Calu3 (cell line): ENCODE measurements at places on chromosomes 5 and 9. TPM values are rescaled to one million over a fixed set of nuclear protein-coding genes. Genes with fewer than 3 reads are reported as not detected.

DNA sequence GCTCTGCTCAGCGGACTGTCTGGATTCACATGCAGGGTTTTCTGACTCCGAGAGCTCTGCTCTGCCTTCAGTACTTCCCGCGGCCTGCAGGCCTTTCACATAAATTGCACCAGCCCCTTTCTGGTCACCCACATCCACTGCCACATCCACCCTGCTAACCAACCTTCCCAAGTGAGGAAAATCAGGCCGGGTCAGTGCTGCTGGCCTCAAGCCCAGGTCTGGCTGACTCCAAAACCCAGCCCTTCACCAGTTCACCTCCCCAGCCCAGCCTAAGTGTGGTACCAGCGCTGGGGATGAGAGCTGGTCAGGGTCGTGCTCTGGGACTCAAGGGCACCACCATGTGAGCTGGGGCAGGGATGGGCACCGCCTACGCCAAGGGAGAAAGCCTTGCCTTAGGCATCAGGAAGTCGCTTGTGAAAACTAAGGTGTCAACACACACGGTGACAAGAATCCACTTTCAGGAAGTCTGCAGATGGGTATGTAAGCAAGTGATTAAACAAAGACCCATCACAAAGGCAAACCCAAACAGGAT lies 12.3 kb downstream of the LMAN2 start:
- peak; percentile 67 for DNase-seq

GRCh38 chr5:170139786-170140335 lies 34.2 kb downstream of the FOXI1 start:
- DNase-seq: no peak

DNA sequence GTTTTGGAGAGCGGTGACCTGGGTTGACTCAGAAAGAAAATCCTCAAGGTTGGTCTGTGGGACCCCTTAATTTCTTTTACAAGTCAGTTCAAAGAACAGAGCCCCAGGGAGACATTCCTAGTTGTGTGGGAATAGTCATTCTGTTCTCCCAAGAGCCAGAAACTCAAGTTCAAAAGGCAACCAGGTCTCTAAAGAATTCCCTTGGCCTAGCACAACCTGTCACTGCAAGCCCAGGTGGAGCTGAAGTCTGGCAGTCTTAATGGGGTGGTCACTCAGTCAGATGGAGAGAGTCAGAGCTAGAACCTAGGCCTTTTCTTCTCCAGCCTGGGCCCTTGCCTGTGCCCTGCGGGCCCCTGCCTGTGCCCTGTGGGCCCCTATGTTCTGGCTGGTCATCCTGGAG lies 37.5 kb upstream of the CDKN2AIPNL start:
- no peak for DNase-seq

DNA sequence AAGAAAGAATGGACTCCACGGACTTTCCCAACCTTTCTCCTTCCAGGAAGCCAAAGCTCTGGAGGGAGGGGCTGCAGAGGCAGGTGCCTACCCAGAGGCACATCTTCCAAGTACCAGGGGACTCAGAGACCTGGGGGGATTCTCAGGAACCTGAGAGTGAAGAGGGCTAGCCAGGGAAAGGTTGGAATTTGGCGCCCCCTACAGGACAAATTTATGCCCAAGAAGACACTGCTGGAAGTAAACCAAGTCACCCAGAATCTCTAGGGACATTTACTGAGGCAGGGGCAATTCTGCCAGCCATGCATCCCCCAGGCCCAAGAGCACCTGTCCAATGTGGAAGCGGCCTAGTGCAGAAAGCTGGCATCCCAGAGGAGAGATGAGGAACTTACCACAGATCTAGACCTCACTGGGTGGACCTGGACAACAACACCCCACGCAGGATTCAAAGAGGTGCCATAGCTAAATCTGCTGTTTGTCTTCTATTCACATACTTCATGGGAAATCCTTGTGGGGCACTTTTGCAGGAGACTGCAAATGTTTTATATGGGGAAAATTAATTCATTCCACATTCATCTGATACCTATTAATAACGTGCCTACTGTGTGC lies 25.9 kb upstream of the IDNK start:
- DNase-seq: peak; percentile 42

OGN gene
- total RNA-seq: not detected in 2 replicates

DNA sequence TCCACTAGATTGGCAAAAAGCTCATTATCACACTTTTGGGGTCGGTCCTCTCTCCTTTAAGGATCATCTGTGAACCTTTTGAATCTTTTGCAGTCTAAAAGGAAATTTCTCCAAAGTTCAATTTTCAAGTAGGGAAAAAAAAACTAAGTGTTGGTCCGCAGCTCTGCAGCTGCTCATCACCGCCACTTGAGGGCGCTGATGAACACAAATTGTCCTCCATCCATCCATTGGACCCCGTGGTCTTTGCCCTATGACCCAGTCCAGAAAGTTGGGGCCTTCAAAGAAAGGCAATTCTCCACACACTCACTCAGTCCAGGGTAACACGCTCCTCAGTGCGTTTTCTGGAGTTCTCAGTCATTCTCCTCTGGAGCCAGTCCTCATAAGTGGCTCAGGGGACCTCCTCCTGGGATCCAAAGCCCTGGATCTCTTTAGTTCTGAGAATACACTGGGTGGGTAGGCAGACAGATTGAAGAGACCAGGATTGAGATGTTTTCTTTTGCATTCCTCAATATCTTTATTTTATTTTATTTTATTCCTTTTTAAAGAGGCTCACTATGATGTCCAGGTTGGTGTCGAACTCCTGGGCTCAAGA lies 63.6 kb upstream of the SLC28A3 start:
- DNase-seq: no peak

DNA sequence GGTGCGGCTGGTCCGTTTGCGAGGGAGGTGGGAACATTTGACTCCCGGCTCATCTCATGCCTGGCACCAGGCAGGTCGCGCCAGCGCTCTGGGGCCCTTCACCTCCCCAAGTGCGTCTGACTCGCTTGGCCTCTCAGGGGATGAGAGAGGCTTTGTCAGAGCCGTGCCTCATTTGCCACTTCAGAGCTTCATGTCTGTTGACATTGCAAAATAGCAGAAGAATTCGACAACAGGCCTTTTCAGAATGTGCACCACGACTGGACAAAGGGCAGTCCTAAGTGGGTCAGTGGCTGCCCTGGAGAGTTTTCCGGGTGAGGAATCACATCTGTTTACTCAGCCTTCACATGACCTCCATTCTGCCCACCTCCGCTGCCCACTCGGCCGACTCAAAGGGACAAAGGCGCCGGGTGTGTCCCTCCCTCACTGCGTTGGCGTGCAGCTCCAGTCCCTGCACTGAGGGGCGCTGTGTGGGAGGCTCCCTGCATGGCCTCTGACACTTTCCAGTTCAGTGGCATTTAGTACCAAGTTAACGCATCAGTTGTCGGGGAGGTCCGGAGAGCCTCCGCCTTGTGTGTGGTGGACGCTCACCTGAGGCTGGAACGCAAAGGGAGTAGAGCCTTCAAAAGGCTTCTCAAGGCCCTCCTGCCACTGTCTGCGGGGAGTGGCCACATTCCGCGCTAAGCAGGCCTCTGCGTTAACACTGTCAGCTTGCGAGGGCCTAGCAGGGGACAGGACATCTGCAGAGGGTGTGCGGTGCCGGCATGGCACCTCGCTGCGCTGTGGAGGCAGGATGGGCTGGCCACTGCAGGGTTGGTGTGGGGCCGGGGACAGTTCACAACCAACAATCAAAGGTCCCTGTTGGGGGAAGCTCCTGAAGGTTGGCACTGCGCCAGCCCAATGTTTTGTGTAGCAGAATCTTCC lies 171.5 kb downstream of the NXNL2 start:
- peak; percentile 26 for DNase-seq

RANBP3L gene
- not detected in 2 replicates for total RNA-seq
